ENCODE measurements at places on chromosomes 3 and 15.

DNA sequence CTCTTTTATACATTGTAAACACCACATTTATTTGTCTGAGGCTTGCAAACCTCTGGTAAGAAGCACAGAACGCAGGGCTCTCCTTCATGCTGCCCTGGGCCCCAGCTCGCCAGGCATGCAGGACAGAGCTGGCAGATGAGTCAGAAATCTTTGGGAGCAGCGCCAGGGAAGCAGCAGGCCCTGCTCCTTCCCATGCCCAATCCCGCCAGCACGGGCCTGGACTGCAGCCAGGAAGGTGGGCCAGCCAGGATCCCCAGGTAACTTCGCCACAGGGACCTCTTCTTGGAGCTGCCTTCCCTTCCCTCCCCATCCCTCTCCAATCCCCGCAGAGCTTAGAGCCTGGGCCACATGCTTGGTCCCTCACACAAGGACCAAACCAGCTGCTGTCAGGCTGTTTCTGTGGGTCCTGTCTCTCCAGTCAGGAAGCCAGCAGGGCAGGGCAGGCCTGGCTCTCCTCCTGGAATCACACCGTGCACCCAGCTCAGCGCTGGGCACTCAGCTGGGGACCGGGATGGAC, 8.8 kb downstream of the STOML1 start:
- DNase-seq, result no peak

GRCh38 chr3:169362301-169362700, 301.2 kb downstream of the MECOM start:
- DNase-seq, result no peak

DNA sequence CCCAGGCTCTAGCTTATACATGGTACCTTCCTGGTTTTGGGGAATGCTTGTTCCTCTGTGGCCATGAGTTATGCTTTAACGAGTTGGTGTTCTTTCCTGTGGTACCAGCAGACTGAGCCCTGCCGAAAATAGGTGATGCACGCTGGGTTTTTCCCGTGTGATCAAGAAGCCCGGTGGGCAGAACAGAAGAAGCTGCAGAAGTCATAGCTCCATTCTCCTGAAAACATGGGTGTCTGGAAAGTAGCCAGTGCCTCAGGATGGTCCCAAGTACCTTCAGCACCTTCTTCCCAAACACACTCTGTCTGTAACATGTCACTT, 25.2 kb downstream of the MAPKBP1 start:
- no peak for DNase-seq

- no peak for DNase-seq
Observed at GRCh38 chr3:38834110-38834509, 18.1 kb upstream of the SCN10A start.

DNA sequence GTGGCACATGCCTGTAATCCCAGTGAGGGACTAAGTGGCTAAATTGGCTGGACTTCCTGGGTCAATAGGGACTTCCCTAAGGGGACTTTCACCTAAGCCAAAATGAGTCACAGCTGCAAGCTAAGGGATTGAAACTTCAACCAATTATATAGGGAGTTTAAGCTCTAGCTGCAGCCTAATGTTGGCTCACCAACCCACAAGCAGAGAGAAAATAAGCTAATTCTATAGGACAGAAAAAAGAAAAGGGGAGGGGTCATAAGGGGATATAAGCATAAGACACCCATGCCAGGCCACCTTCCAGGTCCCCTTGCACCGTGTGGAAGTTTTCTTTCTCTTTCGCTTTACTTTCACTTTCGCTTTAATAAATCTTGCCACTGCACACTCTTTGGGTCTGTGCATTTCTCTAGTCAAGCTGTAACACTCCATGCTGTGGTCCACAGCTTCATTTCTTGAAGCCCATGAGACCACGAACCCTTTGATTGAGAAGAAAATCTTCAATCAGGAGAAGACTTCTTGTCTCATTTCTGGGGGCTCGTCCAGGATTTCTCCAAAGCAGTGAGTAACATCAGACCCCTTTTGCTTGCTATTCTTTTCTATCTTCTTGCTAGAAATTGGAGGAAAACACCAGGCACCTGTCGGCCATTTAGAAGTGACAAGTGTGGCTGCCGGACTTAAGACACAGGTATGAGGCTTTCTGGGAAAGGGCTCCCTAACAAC, 192.3 kb downstream of the IGSF11 start:
- DNase-seq, result no peak

GRCh38 chr15:68787609-68788263, 33.0 kb downstream of the ANP32A start:
- DNase-seq, result no peak

DNA sequence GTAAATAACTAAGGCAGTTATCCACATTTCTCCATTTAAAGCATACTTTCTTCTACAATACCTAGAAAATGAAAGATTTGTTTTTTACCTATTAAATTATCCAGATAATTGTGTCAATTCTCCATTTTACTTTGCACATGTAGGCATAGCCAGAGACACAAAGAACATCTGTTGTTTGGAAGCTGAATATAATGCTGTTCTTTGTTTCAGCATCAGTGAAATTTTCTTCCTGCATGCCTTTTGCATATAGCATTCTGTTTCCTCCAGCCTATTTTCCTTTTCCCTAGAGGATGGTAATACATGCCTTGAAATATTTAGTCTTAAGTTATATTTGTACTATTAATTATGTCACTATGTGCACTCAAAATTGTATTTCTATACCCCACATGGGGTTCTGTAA, 233.7 kb downstream of the CNTN6 start:
- DNase-seq, result no peak

DNA sequence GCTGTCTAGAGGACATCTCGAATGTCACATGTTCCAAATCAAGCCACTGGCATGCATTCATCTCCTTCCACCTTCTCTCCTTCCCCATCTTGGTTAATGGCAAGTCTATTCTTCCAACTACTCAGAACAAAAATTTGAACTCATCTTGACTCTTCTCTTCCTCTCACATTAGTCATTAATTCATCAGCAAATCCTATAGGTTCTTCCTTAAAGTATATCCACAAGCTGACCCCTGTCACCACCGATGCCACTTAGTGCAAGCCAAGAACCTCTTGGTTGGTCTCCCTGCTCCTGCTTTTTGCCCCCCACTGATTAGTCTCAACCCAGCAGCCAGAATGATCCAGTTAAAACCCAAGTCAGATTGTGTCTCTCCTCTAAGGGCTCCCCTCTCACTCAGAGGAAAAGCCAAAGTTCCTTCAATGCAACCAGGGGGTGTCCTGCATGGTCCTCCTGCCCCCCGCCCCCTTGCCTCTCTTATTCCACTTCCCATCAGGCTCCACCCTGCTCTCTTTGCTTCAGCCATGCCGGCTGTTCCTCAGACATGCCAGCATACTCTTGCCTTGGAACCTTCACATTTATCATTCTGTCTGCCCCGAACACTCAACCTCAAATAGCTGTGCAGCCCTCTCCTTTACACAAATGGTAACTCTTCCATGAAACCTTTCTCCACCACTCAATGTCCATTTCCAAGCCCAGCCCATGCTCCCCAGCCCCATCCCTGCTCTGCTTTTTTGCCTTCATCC, 1.0 kb upstream of the GALNT15 start:
- no peak for DNase-seq

GRCh38 chr3:139213936-139214335, 129.9 kb upstream of the MRPS22 start:
- DNase-seq, result no peak

- DNase-seq, result no peak
Observed at GRCh38 chr15:64456634-64457108, 3.7 kb upstream of the ZNF609 start.

- no peak for DNase-seq
Observed at GRCh38 chr3:194067949-194068362, 68.0 kb upstream of the HES1 start.

- no peak for DNase-seq
Observed at GRCh38 chr3:58176827-58177489, 33.8 kb downstream of the DNASE1L3 start.

DNA sequence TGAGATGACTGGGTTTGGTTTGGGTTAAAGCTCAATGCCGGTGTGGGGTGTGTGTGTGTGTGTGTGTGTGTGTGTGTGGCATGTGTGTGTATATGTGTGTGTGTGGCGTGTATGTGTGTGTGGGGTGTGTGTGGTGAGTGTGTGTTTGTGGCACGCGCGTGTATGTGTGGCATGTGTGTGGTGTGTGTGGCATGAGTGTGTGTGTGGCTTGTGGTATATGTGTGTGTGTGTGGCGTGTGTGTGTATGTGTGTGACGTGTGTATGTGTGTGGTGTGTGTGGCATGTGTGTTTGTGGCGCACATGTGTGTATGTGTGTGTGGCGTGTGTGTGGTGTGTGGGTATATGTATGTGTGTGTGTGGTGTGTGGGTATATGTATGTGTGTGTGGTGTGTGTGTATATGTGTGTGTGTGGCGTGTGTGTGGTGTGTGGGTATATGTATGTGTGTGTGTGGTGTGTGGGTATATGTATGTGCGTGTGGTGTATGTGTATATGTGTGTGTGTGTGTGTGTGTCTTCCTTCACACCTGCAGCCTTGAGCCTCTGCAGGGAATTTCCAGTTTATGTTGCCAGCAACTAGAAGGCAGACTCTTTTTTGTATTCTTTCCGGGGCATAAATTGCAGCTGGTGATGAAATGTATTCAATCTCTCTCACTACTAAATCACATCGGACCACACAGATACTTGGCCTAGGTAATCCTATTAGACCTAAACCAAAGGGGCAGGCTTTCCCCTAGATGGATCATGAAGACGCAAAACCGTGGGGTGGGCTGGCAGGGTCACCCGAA, 34.8 kb downstream of the CHRD start:
- no peak for DNase-seq

DNA sequence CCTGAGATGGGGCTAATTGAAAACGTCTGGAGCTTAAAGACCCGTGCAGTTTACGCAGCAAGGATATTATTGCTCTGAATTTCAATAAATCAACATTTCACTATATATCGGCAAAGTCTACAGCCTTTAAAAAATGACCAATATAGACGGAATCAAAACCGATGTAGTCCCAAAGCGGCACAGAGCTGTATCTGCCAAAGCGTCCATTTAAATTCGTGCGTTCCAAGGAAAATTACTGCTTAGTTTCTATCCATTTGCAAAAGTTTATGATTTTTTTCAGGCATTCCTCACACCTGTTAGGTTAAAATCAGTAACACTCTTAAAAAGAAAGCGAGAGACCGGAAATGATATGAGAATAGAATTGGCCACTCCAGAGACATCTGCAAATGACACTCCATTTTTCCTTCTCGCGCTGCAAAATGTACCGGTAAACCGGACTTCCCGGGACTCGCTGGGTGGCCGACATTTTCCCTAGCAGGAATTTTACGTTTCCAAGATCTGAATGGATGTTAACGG, 777 bp upstream of the EIF4A2 start:
- DNase-seq, result no peak

- no peak for DNase-seq
Observed at GRCh38 chr3:36013425-36013824, 366.9 kb upstream of the STAC start.

DNA sequence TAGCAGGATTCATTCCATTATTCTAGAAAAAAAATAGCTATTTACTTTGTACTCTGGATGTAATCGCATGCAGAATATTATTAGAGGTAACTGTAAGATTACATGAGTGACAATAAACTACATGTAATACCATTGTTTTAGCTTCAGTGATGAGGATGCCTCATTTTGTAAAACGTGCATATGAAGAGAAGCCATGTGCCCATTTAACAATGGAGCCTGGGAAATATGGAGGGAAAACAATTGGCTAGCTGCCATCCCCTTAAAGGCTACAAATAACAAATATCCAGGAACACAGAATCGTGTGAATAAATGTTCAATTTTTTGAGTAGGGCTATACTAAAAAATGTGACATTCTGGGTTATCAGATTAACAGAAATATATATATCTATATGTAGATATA, 151.1 kb downstream of the SAMMSON start:
- DNase-seq, result no peak

- DNase-seq, result no peak
Observed at GRCh38 chr15:101368086-101368780, 73.2 kb upstream of the SNRPA1 start.
